ENCODE measurements at places on chromosomes 3 and 15. TPM values are rescaled to one million over a fixed set of nuclear protein-coding genes. Genes with fewer than 3 reads are reported as not detected.

ALPK3 gene
- 17.7 TPM for total RNA-seq

FBLN2 gene
- 11.8 TPM for total RNA-seq

GUCA1C gene
- not detected for total RNA-seq

TUSC7 gene
- total RNA-seq, result not detected

PEX5L gene
- 1.4 TPM for total RNA-seq

RPP25 gene
- 12.6 TPM for total RNA-seq

PLXND1 gene
- total RNA-seq, result 50.9 TPM

HCN4 gene
- 10.6 TPM for total RNA-seq

DNA sequence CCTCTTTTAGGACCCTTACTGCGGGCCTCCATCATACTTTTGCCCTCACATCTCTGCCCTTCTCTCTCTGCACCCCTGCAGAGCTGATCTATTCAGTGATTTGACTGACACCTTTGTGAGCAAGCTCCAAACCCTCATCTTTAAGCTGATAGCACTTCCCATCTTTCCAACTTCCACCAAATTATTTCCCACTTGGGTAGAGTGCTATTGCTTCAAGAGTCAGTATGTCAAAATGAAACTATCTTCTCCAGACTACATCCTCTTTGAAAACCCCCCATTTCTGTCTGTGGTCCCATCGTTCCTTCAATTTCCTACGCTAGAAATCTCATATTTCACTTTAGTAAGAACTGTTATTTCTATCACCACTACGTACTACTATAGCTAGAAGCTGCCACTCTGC is 19.7 kb downstream of the ZWILCH start:
- no peaks in the 10 kb centered on the region for H3K27me3 ChIP-seq
- no peaks in the 10 kb centered on the region for H3K4me1 ChIP-seq

- no peaks in the 10 kb centered on the region for H3K36me3 ChIP-seq
- H3K27ac ChIP-seq, result no peak overlapping the region
- DNase-seq, result no peak
Measured at GRCh38 chr3:117017135-117017894, 307.7 kb downstream of the TUSC7 start.

- no peak overlapping the region for H3K4me3 ChIP-seq
- no peaks in the 10 kb centered on the region for H3K4me1 ChIP-seq
- no peaks in the 10 kb centered on the region for H3K27me3 ChIP-seq
Measured at GRCh38 chr3:105429034-105429762, 62.5 kb downstream of the ALCAM start.

GRCh38 chr3:28853830-28854229 is 427.0 kb upstream of the RBMS3 start:
- H3K4me1 ChIP-seq, result no peaks in the 10 kb centered on the region
- H3K27me3 ChIP-seq, result no peaks in the 10 kb centered on the region
- no peak overlapping the region for H3K4me3 ChIP-seq
- DNase-seq, result no peak
- no peak overlapping the region for H3K27ac ChIP-seq
- H3K36me3 ChIP-seq, result no peaks in the 10 kb centered on the region

DNA sequence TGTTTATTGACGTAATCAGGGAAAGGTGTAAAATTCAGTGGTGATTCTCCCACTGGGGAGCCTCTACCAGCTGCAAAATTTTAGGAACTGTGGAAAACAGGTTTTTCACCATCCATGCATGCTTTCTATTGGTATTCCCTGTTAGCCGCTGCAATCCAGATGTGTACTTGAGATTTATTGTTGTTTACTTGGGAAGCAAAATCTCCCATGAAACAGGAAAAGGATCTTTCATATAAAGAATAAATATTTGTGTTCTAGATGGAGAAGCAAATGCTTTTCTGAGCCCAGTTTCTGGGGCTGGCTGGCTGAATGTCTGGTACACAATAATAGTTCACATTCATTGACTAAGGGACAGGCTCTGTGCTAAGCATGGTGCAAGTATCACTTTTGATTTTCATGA is 144.6 kb upstream of the RASGRP1 start:
- H3K27ac ChIP-seq, result no peak overlapping the region
- DNase-seq, result no peak
- H3K4me3 ChIP-seq, result no peak overlapping the region

DNA sequence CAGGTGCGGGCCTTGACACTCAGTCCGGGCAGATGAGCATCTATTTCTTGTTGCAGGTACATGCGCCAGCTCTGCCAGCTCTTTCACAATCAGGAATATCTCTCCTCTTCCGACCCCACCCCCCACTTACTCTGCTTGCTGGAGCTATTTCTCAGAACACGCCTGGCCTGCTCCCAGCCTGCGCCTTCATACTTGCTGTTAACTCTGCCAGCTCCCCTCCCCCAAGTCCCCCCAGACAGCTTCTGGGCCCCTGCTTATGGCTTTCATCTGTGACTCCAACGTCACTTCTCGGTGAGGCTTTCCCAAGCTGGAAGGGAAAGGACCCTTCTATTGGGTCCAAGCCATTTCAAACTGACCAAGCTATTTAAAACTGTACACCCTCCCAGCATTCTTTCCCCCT is 15.2 kb downstream of the MAGEF1 start:
- H3K27ac ChIP-seq, result no peak overlapping the region
- no peaks in the 10 kb centered on the region for H3K27me3 ChIP-seq
- H3K4me1 ChIP-seq, result no peaks in the 10 kb centered on the region

- H3K36me3 ChIP-seq, result no peaks in the 10 kb centered on the region
- DNase-seq, result no peak
- H3K27ac ChIP-seq, result no peak overlapping the region
- H3K27me3 ChIP-seq, result no peaks in the 10 kb centered on the region
- H3K4me3 ChIP-seq, result no peak overlapping the region
Measured at GRCh38 chr3:557972-558371, 361.4 kb downstream of the CHL1 start.

DNA sequence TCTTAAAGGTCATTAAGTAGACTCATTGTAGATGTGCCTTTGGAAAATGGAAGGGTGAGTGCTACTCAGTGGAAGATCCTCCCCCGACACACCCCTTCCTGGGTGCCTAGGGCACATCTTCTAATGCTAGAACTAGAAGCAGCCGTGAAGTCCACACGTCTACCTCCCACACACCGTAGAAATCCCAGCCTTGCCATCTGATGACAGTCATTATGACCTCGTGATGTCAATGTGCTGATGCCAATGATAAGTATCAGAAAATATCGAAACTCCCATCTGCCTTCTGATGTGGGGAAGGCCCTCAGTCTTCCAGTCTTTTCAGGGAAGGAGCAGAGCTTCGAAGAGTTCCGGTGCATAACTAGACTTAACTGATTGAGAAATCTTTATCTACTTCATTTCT is 282.1 kb upstream of the ROPN1 start:
- no peak overlapping the region for H3K4me3 ChIP-seq
- no peaks in the 10 kb centered on the region for H3K27me3 ChIP-seq
- H3K36me3 ChIP-seq, result no peaks in the 10 kb centered on the region
- no peak for DNase-seq
